ENCODE measurements at places on chromosomes 7 and 10.

- DNase-seq: no peak
Observed at GRCh38 chr10:71408436-71409225, 11.9 kb downstream of the CDH23 start.

DNA sequence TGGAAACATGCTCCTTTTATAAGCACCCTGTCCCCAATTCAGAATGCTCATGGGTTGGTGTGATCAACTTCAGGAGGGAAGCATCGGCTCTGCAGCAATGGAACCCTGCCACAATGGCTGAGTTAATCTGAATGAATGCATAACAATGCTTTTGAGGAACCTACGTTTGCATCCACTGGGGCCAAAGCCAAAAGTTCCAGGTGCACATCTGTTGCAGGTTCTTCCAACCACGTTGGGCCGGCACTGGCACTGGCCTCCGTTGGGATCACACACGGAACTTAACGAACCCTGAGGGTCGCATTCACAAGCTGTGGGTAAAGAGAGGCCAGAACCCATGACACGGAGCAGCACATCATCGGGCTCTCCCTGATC is 43.4 kb downstream of the LAMB1 start:
- no peak for DNase-seq

GRCh38 chr7:134504660-134505164 is 22.7 kb upstream of the AKR1B10 start:
- no peak for DNase-seq

- DNase-seq: no peak
Observed at GRCh38 chr10:97333351-97333600, 1.3 kb downstream of the FRAT2 start.

- no peak for DNase-seq
Observed at GRCh38 chr7:22864855-22865601, 42.4 kb upstream of the TOMM7 start.

DNA sequence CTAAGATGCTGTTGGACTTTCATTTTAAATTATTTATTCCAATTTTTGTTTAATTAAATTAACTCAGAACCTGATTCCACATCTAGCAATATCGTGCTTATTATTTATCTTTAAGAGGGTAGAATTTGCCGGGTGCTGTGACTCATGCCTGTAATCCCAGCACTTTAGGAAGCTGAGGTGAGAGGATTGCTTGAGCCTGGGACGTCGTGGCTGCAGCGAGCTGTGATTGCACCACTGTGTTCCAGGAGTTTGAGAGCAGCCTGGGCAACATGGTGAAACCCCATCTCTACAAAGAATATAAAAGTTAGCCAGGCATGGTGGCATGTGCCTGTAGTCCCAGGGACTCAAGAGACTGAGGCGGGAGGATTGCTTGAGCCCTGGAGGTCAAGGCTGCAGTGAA is 47.8 kb downstream of the ZFAND4 start:
- no peak for DNase-seq

- DNase-seq: no peak
Observed at GRCh38 chr7:141696348-141696747, 5.6 kb downstream of the DENND11 start.

GRCh38 chr10:91541481-91541880 is 91.4 kb downstream of the PPP1R3C start:
- no peak for DNase-seq

DNA sequence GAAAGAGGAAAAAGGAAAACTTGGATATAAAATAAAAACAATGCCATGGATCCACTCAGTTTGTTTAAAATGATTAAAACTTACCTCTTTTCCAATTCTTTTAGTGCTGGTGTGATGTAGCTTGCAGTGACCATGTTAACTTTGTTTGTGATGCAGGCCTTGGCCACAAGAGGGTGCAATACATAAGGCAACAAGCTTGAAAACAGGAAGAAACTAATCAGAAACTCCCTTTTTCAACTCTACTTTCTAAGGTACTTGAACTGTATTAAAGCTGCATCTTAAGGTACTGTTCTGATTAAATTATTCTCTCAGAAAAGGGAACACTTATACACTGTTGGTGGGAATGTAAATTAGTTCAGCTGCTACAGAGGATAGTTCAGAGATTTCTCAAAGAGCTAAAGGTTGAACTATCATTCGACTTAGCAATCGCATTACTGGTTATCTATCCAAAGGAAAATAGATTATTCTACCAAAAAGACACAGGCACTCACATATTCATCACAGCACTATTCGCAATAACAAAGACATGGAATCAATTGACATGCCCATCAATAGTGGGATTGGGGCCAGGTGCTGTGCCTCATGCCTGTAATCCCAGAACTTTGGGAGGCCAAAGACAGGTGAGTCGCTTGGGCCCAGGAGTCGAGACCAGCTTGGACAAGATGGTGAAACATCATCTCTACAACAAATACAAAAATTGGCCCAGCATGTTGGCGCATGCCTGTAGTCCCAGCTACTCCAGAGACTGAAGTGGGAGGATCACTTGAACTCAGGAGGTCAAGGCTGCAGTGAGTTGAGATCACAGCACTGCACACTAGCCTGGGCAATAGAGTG is 50.9 kb downstream of the AASS start:
- peak; percentile 56 for DNase-seq

- DNase-seq: peak; percentile 12
Observed at GRCh38 chr10:103278862-103279298, 1.9 kb downstream of the INA start.

- no peak for DNase-seq
Observed at GRCh38 chr10:70863470-70864160, 24.8 kb downstream of the PCBD1 start.

DNA sequence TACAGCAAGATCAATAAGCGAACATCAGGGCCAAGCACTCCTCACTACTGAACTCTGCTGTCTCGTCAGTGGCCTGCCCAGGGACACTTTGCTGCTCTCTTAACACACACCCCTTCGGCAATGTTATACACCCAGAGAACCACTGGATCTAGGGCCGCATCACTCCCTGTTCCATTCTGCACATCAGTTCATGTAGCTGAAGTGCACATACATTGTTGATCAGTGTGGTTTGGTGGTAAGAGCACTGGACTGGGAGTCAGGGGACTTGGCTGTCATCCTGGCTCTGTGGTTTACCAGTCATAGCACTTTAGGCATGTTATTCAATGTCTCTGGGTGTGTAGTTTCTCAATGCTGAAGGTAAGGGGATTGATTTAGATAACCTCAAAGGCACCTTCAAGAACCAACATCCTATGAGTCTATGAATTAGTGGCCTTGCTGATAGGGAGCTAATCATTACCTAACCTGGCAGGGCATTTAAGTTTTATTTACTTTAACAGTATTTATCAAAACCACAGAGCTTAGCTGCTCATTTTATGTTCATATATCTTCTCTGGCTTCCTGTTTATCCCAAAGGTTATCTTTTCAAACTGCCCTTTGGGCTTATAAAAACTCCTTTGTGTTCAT is 24.8 kb downstream of the DUSP5 start:
- DNase-seq: peak; percentile 40

DNA sequence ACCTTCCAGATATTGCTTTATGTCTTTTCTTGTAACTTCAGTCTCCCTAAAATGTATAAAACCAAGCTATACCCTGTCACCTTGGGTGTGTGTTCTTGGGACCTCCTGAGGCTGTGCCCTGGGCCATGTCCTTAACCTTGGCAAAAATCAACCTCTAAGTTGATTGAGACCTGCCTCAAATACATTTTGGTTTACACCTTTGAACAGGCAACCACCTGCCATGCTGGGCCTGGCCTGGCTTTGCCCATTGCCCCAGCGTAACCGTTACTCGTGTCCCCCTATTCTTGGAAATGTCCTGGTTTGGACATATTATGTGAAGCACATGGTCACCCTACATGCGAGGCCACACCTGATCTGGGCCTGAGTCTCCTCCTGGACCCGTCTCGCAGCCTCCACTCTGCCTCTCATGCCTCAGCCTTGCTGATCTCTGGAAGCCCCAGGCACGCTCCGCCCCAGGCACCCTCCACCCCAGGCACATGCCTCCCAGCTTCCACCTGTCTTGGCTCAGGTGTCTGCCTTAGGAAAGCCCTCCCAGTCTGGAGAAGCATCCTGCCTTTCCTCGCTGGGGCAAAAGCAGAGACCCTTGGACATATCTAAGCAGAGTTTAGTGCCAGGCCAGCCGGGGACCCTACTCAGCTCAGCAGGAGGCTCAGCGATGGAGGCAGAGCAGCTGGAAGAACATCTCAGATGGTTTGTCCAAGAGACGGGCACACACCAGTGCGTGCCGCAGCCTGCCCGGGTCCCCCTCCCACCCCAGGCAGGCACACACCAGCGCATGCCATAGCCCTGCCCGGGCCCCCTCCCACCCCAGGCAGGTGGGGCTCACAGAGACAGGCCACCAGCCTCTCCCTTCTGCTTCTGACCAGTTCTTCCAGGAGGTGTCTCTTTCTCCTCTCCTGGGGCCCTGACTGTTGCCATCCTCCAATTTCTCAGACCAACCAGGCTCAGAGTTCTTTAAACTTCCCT is 4.0 kb upstream of the VIPR2 start:
- no peak for DNase-seq

- DNase-seq: no peak
Observed at GRCh38 chr7:36304099-36304425, 85.6 kb upstream of the ANLN start.

DNA sequence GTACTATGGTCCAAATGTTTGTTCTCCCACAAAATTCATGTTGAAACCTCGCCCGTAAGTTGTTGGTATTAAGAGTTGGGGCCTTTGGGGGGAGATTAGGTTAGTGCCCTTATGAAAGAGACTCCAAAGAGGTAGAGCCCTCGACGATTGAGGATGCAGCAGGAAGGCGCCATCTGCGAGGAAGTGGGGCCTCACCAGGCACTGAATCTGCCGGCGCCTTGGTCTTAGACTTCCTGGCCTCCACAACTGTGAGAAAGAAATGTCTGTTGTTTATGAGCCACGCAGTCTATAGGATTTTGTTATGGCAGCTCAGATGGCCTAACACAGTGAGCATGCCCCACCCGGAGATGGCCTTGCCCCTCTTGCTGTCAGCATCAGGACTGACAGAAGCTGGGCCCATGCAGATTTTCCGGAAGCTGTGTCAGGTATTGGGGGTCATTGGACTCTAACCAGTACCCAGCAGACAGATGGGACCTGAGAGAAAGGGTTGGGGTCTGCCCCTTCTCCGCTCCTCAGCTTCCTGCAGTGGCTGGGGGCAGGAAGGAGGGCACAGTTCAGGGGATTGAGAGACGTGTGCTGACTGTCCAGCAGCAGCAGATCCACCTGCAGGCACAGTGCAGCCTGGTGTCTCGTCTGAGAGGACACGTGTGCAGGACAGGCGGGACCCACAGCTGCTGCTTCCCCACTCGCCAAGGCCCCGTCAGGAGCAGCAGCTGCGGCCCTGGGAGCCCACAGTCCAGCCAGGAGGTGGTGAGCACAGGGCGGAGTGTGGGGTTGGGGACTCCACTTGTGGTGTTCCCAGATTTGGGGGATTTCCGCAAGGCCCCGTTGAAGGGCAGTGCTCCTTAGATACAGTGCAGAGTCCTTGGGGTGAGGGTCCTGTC is 47.8 kb downstream of the MGMT start:
- no peak for DNase-seq

GRCh38 chr10:121792198-121792597 is 135.6 kb downstream of the ATE1 start:
- DNase-seq: no peak

DNA sequence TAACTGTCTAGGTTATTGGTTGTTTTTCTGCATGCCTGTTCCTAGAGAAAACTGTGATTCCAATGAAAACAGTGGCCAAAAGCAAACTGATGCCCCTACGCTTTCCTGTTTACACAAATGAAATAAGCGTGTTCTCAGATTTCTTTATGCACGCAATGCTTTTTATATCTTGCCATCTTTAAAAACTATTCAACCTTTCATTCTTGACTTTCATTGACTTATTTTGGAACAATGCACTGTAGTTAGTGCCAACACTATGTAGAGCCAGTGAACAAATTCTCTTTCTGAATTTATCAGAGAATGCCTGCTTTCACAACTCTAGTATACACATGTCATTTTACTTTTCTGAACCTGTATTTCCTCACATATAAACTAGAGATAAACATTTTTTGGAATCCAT is 86.6 kb downstream of the CABCOCO1 start:
- DNase-seq: no peak

GRCh38 chr10:105195831-105196230 is 554.7 kb downstream of the SORCS3 start:
- DNase-seq: no peak

- DNase-seq: no peak
Observed at GRCh38 chr7:151425670-151426440, 14.1 kb downstream of the CRYGN start.

- DNase-seq: peak; percentile 11
Observed at GRCh38 chr10:132163278-132163765, 23.4 kb upstream of the DPYSL4 start.

Data from CD4-positive, alpha-beta T cell treated with Interleukin-2 at 100 ng/mL for 4 hours (primary cell).